Astrocyte of the spinal cord (primary cell): ENCODE measurements at places on chromosomes 11 and 22.

- no peak for DNase-seq
These were observed 5.4 kb upstream of the HMOX1 start for GRCh38 chr22:35375526-35375925.

- no peak for DNase-seq
These were observed 7.7 kb downstream of the H19 start for GRCh38 chr11:1989953-1990352.

DNA sequence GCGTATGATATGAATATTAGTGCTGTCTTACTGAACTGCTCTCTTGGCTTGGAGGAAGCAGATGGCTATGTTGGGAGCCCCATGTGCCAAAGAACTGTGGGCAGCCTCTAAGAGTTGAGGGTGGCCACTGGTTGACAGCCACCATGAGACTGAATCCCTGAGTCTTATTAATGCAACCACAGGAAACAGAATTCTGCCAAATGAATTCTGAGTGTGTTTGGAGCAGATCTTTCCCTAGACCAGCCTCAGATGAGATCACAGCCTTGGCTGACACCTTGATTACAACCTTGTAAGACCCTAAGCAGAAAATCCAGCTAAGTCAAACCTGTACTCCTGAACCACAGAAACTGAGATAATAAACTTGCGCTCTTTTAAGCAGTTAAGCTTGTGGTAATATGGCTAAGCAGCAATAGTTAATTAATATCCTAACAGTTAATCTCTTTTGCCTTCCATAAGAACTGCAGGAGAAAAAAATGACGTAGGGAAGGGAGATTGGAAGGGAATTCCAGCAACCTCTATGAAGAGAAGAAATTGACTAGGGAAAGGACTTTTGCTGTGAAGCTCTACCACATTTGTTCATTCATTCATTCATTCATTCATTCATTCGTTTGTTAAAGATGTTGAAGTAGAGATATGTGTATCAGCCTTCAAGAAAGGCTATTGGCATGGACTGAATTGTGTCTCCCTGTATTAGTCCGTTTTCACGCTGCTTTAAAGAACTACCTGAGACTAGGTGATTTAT, 26.8 kb downstream of the ADM start:
- peak; percentile 47 for DNase-seq

DNA sequence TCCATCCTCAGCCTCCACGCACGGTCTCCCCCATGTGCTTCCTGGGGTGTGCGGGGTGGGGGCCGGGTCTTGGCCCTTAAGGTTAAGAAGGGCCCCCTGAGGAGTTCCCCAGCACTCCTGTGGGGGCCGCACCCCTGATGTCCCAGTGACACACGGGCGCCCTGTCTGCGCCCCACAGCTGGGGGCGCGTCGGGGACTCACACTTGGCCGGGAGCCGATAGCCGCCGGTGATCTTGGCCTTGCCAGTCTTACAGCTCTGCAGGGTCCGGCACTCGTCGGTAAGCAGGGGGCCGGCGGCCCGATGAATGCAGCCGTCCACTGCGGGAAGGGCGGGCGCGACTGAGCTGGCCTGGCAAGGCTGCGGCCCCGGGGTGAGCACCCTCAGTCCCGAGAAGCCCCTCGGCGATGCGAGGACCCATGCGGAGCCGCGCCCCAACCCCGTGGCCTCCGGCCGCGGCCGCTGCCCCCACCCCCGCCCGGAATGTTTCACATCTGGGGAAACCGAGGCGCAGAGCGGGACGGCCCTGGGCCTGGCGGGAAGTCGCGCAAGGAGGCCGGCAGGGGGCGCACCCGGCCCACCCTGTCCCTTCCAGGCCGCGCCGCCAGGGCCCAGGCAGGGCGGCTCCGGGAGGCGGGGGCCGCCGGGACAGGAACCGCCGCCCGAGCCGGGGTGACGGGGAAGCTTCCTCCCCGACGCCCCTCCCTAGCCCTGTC, 13.9 kb downstream of the OTUB1 start:
- peak; percentile 65 for DNase-seq

GRCh38 chr11:134341805-134342571, 10.2 kb downstream of the GLB1L2 start:
- no peak for DNase-seq

GRCh38 chr11:4181782-4182721, 87.5 kb downstream of the RRM1 start:
- DNase-seq = peak; percentile 43

DNA sequence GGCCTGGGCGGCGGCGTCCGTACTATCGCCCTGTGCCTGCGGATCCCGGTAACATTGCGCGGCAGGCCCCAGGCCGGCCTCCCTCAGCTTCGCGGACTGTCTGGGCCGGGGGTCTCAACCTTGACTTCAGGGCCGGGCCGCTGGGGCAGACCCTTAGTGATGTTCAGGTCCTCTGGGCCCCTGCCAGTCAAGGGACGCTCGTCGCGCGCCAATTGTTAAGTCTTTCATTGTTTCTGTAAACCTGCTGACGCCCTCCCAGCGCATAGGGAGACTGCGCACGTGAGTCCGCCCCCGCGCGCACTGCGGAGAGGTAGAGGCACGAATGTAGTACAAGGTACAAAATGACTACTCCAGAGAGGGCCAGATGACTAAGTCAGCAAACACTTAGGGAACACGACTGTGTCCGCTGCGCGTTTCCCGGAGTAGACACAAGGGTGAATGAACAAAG, 451 bp upstream of the HDHD5 start:
- DNase-seq = peak; percentile 56
